ENCODE measurements at places on chromosomes 3 and 15.

DNA sequence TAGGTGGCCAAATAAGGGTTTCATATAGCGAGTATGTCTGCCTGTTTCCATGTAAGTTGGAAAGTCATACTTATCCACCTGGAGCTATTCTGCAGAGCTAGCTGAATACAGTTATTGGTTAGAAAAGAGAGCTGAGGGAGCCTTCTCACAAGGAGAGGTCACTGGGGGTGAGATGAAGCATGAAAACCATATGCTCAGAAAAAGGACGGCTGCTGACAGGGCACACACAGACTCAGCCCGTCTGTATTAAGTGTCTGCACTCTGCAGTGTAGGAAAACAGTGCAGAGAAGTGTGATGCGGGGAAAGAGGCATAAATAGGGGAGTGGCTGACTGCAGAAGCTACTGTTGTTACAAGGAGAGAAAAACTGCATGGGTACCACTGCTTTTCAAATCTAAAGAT lies 58.2 kb downstream of the C3orf70 start:
- no peak for DNase-seq

DNA sequence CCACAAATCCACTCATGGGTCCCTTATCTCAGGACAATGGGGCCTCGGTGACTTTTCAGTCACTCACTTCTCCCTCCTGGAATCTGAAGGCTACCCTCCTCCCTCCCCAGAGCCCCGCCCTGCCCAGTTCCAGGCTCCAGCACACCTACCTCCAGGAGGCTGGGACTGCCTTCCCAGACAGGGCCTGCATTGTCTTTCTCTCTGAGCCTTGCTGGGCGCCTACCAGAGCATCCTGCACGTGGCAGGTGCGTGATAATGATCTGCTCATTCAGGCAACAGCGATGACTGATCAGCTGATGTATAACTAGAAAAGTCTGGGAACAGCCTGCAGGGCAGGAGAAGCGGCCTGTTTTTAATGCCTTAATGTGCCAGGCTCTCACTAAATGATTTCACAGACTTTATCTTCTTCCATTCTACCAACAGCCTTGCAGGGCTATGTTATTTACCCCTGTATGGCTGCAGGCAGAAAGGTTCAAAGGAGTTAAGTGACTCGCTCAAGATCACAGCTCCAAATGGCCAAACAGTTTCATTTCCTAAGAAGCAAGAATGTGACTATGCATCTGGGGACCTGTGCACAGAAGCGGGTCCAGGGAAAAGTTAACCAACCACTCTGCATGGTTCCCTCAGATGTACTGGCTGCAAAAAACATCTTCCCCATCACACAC lies 6.3 kb downstream of the ADAMTS17 start:
- no peak for DNase-seq

DNA sequence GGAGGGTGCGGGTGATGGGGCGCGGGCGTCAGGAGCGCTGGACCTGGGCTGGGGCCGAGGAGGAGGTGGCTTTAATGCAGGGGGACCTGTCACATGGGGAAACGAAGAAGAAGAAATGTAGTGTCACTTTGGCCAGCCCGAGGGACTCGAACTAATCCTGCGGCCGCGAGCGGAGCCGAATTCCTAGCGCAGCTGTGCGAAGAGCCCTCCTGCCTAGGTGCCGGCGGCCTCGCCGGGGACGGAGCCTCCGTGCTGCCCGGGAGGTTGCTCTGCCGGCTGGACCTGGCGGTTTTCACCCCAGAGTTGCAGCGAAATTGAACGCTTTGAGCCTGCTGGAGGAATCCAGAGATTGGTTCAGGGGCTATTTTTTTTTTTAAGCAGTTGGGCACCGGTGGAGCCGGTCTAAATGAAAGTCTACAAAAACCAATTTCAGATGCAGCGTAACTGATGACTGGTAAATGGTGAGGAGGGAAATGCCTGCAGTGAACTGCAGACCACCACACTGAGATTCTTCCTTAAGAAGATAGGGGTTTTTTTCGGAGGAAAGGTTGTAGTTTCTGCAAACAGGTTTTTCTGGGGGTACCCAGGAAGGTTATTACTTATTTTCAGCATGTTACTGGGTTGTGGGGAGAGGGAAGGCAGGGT lies 662 bp downstream of the TMEM108 start:
- DNase-seq = no peak

DNA sequence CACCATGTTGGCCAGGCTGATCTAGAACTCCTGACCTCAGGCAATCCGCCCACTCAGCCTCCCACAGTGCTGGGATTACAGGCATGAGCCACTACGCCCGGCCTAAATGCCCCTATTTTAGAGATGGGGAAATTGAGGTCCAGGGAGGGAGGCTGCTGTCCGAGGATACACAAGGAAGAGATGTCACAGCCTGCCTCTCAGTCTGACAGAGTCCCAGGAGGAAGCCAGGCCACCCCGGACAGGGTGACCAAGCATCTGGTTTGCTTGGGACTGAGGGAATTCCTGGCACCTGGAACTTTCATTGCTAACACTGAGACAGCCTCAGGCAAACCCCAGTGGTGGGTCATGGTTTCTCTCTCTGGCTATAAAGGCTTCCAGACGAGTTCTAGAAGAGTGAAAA lies 30.6 kb upstream of the ADAMTS7 start:
- no peak for DNase-seq

DNA sequence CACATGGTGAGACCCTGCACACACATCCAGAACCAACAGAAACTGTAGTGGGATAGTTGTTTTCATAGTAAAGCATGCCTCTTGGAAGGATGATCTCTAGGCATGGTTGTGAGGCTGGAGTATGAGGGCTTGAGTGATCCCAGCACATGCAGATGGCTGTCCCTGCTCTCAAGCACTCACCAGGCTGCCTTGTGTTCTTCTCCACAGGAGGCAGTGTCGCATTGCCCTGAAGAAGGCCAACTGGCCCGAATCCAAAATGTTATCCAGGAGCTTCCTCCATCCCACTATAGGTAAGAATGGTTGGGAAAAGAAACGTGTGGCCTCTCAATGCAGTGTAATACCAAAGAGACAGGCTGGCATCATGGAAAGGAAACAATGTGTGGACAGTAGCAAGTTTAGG lies 82.7 kb downstream of the TMEM39A start:
- no peak for DNase-seq

GRCh38 chr3:4021162-4021561 lies 221.9 kb downstream of the LRRN1 start:
- no peak for DNase-seq

DNA sequence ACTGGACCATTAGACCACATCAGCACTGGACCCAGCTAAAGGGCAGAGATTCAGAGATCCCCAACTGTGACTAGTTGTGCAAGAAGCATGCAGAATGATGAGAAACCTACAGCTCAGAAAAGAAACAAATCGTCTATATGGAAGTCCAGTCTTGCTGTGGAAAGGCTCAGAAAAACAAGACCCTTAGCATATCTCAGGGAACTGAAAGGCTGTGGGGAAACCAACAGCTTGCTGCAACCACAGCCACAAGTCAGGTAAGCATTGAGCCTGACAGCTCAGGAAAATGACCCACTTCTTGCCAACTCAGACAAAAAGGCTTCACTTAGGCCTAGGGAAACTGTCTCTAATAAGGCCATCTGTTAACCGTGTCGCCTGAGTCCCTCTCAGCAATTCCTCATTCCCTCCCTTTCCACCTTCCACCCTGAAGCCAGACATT lies 145.6 kb downstream of the LSAMP start:
- no peak for DNase-seq

DNA sequence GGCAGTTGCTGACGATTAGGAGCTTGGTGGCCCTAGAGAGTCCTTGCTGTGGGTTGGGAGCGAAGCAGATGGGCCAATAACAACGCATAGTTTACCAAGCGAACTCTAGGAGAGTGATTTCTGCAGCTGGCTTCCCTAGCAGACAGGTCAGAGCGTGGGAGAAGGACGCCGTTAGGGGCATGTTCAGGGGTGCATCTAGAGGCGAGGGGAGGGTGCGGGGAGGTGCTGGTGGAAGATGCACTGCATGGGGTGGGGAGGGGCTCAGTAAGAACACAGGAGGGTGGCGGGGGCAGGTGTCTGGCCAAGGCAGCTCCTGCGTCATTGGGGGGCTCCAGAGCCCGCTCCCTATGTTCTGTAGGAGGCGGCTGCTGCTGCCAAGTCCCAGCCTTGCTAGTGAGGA lies 8.9 kb downstream of the APBA2 start:
- no peak for DNase-seq

DNA sequence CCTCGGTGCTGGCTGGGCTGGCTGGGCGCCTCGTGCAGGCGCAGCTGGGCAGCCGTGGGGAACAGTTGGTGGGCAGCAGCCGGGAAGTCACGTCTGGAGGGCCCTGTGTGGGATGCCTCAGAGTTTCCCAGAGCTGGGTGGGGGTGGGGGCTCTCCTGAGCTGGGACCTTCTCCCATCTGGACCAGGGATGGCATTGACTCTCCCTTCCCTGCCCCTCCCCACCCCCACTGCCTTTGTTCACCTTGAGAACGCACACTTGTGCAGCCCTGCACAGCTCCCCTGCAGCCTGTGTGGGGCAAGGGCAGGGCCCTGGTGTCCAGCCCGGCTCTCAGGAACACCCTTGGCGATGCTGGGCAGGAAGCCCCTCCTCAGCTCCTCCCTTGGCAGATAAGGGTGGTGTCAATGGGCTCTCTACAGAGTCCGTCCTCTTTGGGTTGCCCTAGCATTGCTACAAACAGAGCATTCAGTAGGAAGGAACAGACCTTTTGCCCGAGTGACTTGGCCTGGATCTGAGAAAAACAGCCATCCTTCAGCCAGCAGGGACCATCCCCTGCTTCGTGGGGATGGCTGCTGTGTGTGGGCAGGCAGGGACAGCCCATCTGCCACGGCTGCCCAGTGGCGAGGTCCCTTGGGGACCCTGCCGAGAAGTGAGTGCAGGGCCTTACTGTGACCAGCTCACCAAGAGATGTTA lies 25.5 kb upstream of the KLF13 start:
- DNase-seq = no peak

DNA sequence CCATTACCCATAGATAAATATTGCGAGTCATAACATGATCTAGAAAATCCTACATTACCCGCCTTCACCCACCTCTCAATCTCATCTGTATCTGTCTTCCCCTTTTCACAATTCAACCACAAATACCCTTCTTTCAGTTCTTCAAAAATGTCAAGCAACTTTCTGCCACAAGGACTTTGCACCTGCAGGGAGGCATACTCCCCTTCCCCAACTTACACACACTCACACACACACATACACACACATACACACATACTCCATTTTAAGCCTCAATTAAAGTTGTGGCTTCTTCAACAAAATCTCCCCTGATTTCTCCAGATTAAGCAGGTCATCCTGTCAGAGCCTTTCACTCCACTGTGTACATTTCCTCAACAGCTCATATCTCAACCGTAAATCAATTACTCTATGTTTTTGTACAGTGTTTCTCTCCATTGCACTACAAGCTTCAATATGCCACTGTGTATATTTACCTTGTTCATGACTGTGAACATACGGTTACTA lies 33.1 kb upstream of the CCDC50 start:
- no peak for DNase-seq

DNA sequence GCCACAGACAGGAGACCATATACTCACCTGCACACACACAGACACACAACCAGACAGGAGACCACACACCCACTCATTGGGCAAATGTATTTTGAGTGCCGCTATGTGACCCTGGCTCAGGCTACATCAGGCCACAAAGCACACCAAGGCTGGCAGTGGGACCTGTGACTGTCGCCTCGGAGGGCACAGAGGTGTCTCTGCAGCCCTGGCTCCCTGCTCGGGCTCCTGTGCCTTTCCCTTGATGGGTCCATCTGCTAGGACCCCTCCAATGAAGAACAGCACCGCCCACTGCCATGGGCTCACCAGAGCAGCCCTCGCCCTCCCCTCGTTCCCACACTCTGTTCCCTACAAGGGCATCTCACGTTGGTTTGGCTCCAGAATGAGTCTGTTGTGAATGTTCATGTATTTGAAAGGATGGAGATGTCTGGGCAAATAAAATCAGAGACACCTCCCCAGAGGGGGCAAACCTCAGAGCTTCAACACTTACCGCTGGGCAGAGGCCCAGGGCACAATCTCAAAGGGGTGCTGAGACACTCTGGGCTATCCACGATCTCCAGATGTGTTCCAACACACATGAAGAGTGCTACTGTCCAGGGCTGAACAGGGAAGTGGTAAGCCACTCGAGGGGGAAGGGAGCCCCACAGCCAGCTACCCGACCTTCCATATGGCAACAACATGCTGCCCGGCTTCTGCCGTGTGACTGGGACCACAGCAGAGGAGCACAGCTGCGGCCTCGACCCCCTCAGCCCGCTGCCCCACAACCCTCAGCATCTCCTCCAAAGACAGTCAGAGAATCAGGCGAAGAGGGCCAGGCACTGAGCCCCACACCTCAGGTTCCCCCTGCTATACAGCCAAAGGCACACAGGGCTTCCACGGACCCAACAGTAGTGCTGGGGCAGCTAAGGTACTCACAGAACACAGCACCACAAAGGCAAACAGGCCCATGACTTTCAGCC lies 74.9 kb downstream of the OCA2 start:
- DNase-seq = no peak

DNA sequence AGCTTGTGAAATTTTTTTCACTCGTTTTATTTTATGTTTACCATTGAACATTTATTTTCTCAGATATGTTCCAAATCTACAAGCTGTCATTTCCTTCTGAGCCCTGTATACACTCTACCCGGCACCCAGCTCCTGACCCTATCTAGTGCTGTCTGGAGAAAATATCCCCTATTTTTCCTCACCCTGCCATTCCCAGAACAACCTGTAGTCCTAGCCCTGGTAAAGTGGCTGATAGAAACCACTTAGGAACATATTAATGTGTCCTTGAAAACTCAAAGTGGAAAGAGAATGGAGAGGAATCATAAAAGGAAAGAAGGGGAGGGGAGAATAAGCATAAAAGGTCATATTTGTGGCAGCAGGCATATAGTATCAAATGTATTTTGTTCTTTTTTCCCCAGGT lies 8.2 kb upstream of the TIMMDC1 start:
- DNase-seq = no peak

- no peak for DNase-seq
Observed at GRCh38 chr3:60188803-60189202, 1062.4 kb downstream of the FHIT start.

- no peak for DNase-seq
Observed at GRCh38 chr3:94413336-94414108, 350.7 kb downstream of the NSUN3 start.

DNA sequence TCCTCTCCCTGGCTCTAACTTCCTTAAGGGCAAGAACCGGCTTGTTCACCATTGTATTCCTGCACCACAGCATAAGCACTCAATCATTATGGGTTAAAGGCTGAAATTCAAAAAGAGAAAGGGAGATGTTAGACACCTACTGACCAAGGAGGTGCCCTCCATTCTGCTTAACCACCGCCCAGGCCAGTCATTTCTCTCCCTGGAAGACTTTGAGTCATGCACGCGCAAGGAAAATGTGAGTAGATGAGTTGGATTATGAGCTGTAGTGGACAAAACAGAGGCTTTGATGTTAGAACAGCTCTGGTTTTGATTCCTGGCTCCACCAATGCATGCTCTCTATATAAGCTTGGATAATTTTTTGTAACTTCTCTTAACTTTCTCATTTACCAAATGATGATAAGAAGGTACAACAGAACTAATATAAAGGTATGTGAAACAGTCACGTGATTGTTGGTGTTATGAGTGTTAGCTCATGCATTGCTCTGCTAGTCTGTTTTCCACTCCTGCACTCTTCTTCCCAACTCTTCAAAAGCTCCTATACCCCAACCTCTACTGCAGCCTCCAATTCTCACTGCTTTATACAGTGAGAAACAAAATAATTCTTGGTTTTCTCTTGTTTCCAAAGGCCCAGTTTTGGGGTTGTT lies 148.4 kb upstream of the ATP11B start:
- no peak for DNase-seq

- no peak for DNase-seq
Observed at GRCh38 chr15:52013151-52013791, 5.7 kb upstream of the MAPK6 start.
